ENCODE measurements at places on chromosomes 7 and 10. TPM values are rescaled to one million over a fixed set of nuclear protein-coding genes. Genes with fewer than 3 reads are reported as not detected.

GRCh38 chr7:23931633-23932032 is 221.6 kb downstream of the STK31 start:
- no peaks in the 10 kb centered on the region for H3K36me3 ChIP-seq
- H3K27me3 ChIP-seq = no peaks in the 10 kb centered on the region
- no peaks in the 10 kb centered on the region for H3K4me1 ChIP-seq
- H3K4me3 ChIP-seq = no peak overlapping the region
- DNase-seq = no peak

GRCh38 chr7:20393616-20394015 is 62.9 kb downstream of the ITGB8 start:
- H3K36me3 ChIP-seq = no peaks in the 10 kb centered on the region
- no peak for DNase-seq
- no peak overlapping the region for H3K27ac ChIP-seq

DNA sequence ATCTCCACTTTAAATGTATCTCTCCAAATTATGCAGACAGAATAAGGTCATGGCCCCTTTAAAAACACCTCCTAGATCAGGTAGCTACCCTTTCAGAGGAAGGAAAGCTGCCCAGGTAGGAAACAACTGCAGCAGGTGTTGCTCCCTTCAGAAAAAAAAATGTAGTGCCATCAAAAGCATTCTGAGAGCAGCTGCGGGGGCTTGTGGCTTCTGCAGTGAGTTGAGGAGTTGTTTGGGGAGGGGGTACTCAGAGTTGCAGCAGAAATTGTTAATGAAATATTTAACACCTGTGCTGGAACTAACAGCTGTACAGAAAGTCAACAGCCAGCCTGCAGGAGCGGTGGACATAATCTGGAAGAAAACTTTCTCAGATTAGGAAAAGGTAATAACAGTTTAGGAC is 24.0 kb downstream of the CDHR3 start:
- H3K27ac ChIP-seq = no peak overlapping the region
- no peak for DNase-seq
- H3K36me3 ChIP-seq = no peaks in the 10 kb centered on the region
- H3K4me1 ChIP-seq = peaks cover 14% of the 10 kb centered on the region
- H3K27me3 ChIP-seq = peaks cover 9% of the 10 kb centered on the region

DNA sequence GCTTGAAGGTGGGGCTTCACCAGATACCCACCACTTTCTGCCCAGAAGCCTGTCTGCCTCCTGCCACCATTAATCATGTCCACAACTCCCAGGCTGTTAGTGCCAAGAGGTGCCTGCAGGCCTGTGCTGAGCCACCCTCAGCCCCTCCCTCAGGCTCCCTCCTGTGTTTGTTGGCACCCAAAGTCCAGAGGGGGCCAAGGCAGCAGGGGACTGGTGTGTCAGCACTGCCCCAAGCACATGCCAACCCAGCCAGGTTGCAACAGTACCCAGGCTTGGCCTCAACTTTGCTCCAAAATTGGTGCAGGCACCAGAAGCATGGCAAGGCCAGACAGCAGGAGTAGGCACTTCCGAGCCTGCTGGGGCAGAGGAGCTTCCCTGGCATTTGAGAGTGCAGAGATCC is 111.3 kb downstream of the HPSE2 start:
- no peak overlapping the region for H3K4me3 ChIP-seq
- H3K27ac ChIP-seq = no peak overlapping the region
- no peaks in the 10 kb centered on the region for H3K4me1 ChIP-seq
- no peaks in the 10 kb centered on the region for H3K36me3 ChIP-seq

- H3K27ac ChIP-seq = no peak overlapping the region
- H3K27me3 ChIP-seq = peaks cover 30% of the 10 kb centered on the region
- no peaks in the 10 kb centered on the region for H3K36me3 ChIP-seq
- DNase-seq = no peak
- H3K4me1 ChIP-seq = peaks cover 8% of the 10 kb centered on the region
Measured at GRCh38 chr7:115471891-115472290, 550.0 kb downstream of the MDFIC start.

- DNase-seq = no peak
- H3K36me3 ChIP-seq = no peaks in the 10 kb centered on the region
- H3K27ac ChIP-seq = no peak overlapping the region
- no peak overlapping the region for H3K4me3 ChIP-seq
Measured at GRCh38 chr10:94963901-94964300, 25.4 kb downstream of the CYP2C9 start.

Gene APBB1IP
- total RNA-seq = 2.6 TPM

DNA sequence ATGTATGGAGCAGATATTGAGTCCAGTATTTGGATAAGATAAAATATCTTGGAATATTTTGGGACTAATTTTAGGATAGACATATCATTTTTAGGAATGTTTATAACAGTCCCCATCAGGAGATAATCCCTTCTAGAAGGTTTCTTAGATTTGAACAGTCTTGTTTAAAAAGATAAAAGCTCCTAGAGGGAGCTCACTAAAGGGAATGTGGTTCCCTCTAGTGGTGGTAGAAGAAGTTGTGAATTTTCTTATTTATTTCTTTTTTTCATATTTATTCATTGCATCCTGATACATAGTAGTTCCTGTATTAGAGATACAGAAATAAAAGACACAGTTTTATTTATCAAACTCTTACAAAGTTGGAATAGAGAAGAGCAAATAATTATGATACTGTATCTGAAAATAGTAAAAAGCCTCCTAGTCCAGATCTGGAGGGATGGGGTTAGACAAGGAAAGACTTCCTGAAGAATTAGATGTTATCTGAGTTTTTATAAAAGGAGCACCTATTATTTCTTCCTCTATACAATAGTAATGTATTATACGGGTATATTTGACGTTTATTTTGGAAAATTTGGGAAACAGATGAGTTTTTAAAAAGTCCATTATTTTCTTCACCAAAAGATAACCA is 24.5 kb upstream of the KLF14 start:
- H3K4me3 ChIP-seq = no peak overlapping the region
- H3K4me1 ChIP-seq = no peaks in the 10 kb centered on the region
- H3K36me3 ChIP-seq = no peaks in the 10 kb centered on the region

Gene PAPOLB
- total RNA-seq = 0.05 TPM

- DNase-seq = peak; percentile 68
- peaks cover 6% of the 10 kb centered on the region for H3K4me1 ChIP-seq
- peak overlapping the region; percentile 74 for H3K27ac ChIP-seq
- H3K36me3 ChIP-seq = no peaks in the 10 kb centered on the region
Measured at GRCh38 chr7:158539711-158540146, 47.9 kb downstream of the PTPRN2 start.

DNA sequence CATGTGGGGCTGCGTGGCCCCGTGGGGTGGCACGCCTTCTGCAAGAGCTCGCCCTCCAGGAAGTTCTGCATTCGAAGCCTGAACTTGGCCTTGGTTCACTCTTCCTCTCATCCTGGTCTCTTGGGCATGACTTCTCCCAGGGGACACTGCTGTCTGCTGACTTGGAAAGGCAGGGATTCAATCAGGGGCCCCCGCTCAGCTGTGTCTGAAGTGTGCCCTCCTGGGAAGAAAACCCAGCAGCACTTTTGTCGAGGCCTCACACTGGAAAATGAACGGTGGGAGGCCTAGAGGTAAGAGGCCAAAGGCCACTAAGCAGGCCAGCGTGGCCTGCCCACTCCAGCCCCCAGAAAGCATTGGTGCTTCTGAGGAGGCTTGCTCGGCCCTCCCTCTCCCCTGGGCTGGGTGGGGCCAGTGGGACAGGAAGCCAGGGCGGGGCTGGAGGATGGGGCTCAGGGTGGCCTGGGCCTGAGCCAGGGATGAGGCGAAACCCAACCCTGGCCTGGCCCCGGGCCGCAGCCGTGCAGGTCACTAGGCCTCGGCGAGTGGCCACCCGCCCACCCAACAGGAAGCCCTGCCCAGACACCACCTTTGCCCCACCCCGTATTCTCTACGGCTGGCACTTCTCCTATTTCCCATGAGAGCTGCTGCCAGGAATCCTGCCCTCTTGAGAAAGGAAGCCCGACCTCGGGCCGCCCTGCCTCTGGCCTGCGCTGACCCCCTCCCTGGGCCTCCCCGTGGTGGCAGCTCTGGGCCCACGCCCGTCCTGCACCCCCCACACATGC is 81.1 kb downstream of the ZMIZ1 start:
- peak overlapping the region; percentile 37 for H3K4me3 ChIP-seq
- DNase-seq = peak; percentile 88
- H3K27me3 ChIP-seq = no peaks in the 10 kb centered on the region
- H3K27ac ChIP-seq = peak overlapping the region; percentile 99

DNA sequence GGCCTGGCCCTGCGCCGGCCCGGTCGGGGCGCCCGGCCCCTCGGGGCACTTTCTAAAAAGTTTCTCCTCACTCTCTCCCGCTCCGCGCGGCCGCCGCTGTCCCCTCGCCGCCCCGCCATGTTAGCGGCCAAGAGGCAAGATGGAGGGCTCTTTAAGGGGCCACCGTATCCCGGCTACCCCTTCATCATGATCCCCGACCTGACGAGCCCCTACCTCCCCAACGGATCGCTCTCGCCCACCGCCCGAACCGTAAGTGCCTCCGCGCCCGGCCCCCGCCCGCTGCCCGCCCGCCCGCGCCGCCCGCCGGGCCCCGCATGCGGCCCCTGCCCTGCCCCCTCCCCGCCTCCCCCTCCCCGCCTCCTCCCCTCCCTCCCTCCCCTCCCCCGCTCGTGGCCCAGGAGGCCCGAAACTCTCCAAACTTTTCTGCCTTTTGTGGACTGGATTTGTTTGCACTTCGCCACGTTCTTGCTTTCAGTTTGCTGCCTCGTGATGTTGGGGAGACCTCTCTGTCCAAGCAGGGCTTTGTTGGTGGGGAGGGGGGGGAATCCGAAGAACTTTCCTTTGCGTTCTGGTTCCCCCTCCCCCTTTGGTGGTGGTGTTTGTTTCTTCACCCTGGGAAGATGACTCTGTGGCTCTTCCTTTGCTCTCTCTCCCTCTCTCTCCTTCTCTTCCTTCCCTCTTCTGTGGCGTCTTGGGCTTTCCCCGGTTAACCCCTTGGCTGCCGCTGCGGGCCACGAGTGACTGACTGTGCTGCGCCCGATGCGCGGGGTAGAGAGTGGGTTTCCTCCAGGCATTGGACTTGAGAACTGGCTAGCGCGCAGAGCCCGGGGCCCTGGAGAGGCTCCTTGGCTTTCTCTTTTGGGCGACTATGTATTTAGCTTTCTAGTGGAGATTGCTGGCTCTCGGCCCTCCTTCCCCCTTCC is 1.6 kb downstream of the TCF7L2 start:
- no peaks in the 10 kb centered on the region for H3K36me3 ChIP-seq
- no peaks in the 10 kb centered on the region for H3K27me3 ChIP-seq
- H3K4me1 ChIP-seq = peaks cover 64% of the 10 kb centered on the region
- peak; percentile 61 for DNase-seq

GRCh38 chr10:58919927-58920654 is 256.4 kb upstream of the PHYHIPL start:
- DNase-seq = no peak
- H3K4me3 ChIP-seq = no peak overlapping the region
- H3K4me1 ChIP-seq = peaks cover 25% of the 10 kb centered on the region
- peak overlapping the region; percentile 35 for H3K27ac ChIP-seq
- H3K27me3 ChIP-seq = no peaks in the 10 kb centered on the region
- no peaks in the 10 kb centered on the region for H3K36me3 ChIP-seq

Gene C10orf90
- total RNA-seq = not detected

DNA sequence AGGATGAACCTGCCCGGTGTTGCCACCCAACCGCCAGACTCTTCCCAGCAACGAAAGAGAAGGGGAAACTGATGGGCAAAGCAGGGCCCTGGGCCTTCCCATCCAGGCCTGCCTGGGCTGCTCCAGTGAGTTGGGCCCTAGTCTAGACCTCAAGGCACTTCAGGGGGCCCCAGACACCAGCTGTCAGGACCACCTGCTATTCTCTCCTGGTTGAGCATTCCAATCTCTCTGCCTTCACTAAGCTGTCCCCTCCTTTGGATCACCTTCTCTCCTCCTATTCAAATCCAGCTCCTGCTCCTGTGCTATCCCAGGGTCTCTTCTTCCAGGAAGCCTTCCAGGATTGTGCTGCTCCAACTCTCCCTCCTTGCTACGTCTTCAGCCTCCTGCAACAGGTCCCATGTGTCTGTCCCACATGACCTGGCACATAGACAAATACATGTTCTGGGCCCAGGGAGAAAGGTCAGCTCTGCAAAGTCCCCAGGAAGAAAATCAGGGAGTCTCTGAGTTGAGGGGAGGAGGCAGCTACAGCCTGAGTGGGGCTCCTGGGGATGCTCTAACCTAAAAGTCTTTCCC is 3.1 kb downstream of the STX1A start:
- H3K27ac ChIP-seq = no peak overlapping the region
- no peak for DNase-seq
- no peak overlapping the region for H3K4me3 ChIP-seq
- peaks cover 41% of the 10 kb centered on the region for H3K4me1 ChIP-seq

Gene ZNF365
- total RNA-seq = 0.60 TPM

- DNase-seq = no peak
- H3K4me3 ChIP-seq = no peak overlapping the region
- no peaks in the 10 kb centered on the region for H3K27me3 ChIP-seq
- H3K36me3 ChIP-seq = no peaks in the 10 kb centered on the region
- no peaks in the 10 kb centered on the region for H3K4me1 ChIP-seq
- no peak overlapping the region for H3K27ac ChIP-seq
Measured at GRCh38 chr10:19592276-19592675, 224.0 kb upstream of the PLXDC2 start.

DNA sequence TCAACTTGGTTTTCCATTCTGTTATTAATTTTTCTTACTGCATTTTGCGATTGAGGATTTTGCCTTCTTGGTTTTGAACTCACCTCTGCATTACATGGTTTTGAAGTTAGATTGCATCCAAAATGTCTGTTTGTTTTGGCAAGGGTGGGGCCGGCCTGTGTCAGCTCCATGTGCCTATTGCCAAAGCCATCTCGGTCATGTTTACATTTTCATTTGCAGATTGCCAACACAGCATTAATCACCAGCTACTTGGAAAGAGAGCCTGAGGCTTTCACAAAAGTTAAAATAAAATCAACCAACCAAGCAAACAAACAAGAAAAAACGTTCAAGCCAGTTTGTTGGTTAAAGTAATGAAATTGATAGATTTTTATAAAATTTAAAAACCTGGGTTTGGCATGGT is 695.8 kb downstream of the TYW1 start:
- H3K4me3 ChIP-seq = no peak overlapping the region
- no peak overlapping the region for H3K27ac ChIP-seq
- H3K36me3 ChIP-seq = no peaks in the 10 kb centered on the region

Gene CPVL
- total RNA-seq = 86.3 TPM

- H3K27ac ChIP-seq = no peak overlapping the region
- no peaks in the 10 kb centered on the region for H3K36me3 ChIP-seq
- no peak for DNase-seq
- peaks cover 16% of the 10 kb centered on the region for H3K4me1 ChIP-seq
- H3K27me3 ChIP-seq = no peaks in the 10 kb centered on the region
- H3K4me3 ChIP-seq = no peak overlapping the region
Measured at GRCh38 chr10:122282253-122282671, 11.2 kb downstream of the BTBD16 start.

DNA sequence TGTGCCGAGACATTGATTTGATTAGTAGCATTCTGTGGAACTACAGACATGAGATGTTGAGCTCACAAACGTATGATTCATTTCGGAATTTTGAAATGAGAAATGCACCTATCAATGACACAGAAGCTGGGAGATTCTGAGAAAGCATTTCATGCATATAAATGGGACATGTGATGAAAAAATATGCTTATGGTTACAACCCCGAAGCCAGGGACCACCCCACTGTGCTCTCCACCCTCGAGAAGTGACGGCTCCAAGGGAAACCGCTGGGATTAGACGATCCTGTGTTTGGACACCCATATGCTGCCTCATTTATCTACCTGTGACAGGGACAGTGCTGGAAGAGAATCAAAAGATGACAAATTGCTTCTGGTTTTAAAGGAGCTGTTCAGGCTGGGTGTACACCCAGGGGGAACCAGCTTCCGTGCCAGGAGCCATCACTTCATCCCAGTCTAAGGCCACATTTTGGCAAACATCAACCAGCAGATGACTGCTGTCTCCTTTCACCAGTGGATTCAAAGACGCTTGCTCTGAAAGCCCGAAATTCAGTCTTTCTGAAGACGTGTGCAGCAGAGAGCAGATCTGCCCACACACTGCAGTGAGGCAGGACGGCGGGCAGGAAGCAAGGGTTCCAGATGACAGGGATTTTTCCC is 109.9 kb downstream of the ATXN7L1 start:
- H3K4me3 ChIP-seq = no peak overlapping the region
- H3K27ac ChIP-seq = no peak overlapping the region
- H3K27me3 ChIP-seq = no peaks in the 10 kb centered on the region
- no peaks in the 10 kb centered on the region for H3K4me1 ChIP-seq
- no peaks in the 10 kb centered on the region for H3K36me3 ChIP-seq
